ENCODE measurements at places on chromosomes 6 and 20.

- no peak for ATAC-seq
Observed at GRCh38 chr6:127115084-127115655, 3.3 kb upstream of the RSPO3 start.

GRCh38 chr6:43171707-43172103 lies 636 bp downstream of the SRF start:
- peak; percentile 1 for ATAC-seq

DNA sequence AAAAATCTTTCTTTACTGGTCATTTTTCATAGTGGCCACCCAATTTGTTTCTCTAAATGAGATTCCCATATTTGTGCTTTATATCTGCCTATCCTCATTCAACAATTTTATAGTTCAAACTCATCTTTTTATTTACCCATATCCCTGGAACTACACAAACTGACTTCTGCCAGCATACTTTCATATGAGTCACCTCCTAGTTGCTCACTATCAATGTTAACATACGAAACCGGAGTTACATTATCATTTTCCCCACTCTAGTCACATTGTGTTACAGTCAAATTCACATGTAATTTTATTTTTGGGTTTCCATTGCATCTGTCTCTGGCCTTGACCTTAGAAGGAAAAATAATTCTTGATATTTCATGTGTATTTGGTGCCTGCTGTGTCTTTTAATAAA lies 499.4 kb downstream of the MAFB start:
- ATAC-seq = no peak

GRCh38 chr6:151229401-151230276 lies 10.1 kb upstream of the AKAP12 start:
- no peak for ATAC-seq

DNA sequence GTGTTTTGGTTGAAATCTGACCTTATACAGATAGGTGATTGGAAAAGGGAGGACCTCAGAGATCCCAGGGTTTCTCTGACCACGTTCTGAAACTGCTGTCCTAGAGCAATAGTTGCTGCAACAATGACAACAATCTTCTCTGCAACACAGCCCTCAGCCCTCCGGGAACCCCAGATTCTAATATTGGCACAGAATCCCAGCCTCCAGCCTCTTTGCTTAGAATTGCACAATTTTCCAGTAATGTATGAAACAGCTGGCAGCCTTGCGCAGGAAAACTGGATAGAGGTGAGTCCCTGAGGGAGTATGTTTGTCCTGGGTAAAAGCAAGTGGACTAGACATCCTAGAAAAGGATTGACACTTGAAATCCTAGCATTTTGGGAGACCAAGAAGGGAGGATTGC lies 30.4 kb upstream of the PNRC1 start:
- ATAC-seq = no peak

- no peak for ATAC-seq
Observed at GRCh38 chr20:39849171-39849570, 839.9 kb downstream of the MAFB start.

GRCh38 chr20:25480797-25481196 lies 73.3 kb downstream of the GINS1 start:
- ATAC-seq = no peak

GRCh38 chr6:18464176-18464575 lies 77.0 kb downstream of the RNF144B start:
- no peak for ATAC-seq

- ATAC-seq = no peak
Observed at GRCh38 chr6:85016726-85017125, 252.3 kb upstream of the TBX18 start.

DNA sequence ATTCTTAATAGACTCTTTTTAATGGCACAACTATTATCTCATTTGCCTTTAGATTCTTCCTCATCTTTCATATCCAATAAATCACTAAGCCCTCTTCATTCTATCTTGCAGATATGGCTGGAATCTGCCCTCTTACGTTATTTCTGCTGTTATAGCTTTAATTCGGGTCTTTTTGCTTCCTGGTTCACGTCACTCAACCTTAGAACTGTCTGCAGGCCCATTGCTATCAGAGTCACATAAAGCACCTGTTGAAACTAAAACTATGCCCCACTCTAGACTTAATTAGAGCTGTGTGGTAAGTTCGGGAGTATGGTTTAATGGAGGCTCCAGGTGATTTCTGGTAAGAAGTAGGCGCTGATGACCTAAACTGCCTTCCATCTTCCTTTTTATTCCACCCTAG lies 988 bp downstream of the QRSL1 start:
- ATAC-seq = no peak

GRCh38 chr6:22150368-22151035 lies 146.3 kb downstream of the PRL start:
- no peak for ATAC-seq

GRCh38 chr6:32603888-32604287 lies 14.2 kb upstream of the HLA-DRB1 start:
- peak; percentile 73 for ATAC-seq

- ATAC-seq = no peak
Observed at GRCh38 chr20:12673352-12673751, 335.4 kb upstream of the SPTLC3 start.

DNA sequence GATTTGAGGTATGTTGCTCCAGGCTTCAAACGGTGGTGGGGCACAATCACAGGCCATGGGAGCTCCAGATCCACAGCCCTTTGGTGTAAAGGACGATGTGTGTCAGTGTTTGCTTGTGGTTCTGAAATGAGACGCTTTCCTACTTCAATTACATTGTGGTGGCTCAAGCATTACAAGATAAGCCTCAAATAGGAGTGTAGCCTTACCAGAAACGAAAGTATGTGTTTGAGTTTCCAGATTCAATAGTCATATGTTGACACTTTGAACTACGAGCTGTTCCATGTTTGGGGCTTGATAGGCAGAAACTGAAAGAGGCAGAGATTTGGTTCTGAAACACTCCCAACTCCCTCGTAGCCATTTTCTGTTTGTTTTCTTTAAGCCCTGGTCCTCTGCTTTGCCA lies 187.1 kb downstream of the MYLK4 start:
- ATAC-seq = peak; percentile 71

- no peak for ATAC-seq
Observed at GRCh38 chr6:151900256-151900655, 92.8 kb downstream of the ESR1 start.

GRCh38 chr6:167697316-167697715 lies 129.4 kb upstream of the AFDN start:
- no peak for ATAC-seq

DNA sequence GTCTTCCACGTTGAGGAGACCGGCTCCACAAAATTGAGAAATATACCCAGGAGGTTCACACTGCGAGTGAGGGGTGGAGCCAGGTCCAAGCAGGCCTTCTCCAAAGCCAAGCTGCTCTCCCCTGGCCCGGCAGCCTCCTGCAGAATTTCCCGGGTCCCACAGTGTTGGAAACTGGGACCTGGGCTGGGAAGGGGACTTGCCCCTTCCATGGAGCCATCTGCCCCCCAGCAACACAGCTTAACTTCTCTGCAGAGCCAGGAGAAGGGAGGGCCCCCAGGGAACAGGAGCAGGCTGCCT lies 35.4 kb downstream of the MDFI start:
- no peak for ATAC-seq

DNA sequence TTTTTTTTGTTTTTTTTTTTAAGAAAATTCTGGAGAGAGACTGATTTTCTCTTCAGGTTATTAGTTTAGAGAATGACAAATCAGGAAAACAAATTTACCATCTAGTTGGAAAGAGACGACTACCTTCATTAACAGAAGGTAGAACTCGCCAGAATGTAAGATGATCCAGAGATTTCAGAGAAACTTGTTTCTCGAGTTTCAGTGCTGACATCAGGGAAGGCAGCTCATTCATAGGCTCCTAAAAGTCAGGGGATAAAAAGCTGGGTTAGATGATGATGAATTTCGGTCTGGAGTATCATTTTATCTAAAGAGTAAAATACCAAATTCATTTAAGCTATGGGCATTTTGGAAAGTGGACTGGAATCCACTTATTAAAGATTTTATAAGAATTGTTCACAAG lies 27.9 kb downstream of the ZNF334 start:
- no peak for ATAC-seq

- ATAC-seq = no peak
Observed at GRCh38 chr6:168387426-168387825, 53.6 kb upstream of the SMOC2 start.

- no peak for ATAC-seq
Observed at GRCh38 chr6:167492100-167492449, 167.2 kb downstream of the TTLL2 start.

DNA sequence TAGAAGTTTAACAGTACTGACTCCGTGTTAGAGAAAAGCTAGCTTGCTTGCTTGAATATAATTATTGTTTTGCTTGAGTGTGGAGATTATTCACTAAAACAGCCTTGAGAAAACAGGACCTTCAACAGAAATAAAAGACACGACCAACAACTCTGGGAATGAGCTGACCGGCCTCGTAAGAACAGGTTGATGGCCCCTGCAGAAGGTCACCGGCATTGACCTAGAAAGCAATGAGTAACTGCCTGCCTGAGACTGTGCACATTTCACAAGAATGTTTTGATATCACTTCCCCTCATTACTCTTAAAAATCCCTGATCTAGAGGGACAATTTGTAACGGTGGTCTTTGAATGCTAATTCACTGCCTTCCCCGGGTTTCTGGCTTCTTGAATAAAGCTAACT lies 49.4 kb downstream of the SEL1L2 start:
- ATAC-seq = no peak

DNA sequence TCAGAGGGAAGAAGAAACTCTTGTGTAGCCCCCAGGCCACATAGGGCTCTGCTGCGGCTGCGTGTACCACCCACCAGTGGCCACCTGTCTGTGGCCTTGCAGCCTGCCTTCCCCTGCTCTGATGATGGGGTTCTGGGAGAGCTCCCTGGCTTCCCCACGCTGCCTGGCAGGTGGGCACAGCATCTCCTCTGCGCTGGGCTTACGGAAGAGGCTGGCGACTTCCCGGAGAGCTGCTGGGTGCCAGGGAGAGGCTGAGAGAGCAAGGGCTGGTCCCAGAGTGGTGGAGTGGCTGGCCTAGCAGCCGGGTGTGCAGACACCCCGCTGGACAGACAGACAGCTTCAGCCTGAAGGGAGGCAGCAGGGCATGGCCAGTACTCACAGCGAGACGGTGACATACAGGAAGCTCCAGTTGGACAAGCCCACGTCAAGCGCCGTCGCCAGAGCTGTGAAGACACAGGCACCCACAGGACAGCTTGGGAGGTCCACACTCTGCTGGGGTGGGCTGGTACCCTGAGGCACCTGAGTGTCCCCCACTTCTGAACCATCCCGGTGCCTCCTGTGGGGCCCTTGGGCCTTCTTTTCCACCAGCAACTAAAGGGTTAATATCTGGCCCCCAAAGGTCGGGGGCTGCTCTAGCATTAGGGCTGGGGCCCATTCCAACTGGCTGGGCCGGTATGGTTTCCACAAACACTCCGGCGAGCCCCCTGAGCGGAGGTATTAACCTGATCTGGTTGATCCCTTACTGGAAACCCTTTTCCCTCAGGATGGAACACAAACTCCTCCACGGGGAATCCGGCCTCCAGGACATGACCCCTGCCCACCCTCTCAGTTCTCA lies 48.1 kb upstream of the CDH22 start:
- no peak for ATAC-seq

DNA sequence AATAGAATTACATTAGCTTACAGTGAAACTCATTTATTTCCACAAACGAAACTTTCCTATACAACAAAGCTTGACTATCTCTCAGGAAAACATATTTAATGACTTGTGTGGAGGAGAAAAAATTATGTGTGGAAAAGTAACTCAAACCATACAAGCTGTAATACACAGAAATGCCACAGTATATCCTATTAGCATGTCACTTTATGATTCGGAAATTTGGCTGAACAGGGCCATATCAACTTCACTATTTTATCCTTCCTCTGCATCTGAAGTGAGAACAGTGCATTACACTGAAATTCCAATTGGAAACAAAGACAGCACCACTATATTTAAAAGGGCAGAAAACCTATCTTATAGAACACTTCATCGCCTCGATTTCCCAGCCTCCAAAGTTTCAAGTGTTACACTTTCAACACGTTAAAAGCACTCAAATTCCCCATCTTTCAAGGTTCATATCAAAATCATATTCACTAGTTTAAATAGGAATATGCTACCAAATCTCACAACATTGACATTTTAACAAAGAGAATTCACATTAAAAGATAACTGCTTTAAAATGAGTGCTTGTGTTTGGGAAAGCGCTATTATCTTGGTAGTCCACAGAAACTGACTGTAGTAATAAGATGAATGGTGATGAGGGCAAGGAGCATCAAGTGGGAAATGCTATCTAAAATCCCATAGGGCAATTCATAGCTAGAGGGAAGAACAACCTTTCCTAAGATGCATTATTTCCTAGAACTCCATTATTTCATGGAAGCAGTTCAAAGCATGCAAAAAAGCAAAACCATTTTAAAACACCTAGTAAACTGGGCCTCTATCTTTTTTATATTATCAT lies 1.8 kb downstream of the REV3L start:
- ATAC-seq = no peak

DNA sequence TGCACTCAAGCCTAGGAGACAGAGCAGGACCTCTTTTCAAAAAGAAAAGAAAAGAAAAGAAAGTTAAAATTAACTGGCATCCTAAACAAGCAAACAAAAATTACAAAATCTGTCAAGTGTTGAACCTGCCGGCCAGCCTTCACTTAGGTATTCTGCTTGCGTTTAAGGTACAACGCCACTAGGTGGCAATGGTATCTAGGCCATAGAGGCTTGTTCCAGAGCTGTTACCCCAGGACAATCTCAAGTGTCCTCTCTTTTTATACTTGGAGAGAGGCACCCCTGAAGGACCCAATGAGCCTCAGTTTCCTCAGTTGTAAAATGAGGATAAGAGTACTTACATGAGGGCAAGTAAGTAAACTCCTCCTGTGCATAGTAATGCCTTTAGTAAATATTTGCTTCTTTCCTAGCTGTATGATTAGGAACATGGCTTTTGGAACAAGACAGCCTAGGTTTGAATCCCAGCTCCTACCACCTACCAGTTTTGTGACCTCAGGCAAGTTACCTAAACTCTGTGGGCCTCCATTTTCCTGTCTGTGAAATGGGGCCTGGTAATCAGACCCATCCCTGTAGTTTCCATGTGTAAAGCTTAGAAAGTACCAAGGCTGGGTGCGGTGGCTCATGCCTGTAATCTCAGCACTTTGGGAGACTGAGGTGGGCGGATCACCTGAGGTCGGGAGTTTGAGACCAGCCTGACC lies 5.8 kb upstream of the PACSIN1 start:
- ATAC-seq = peak; percentile 71

DNA sequence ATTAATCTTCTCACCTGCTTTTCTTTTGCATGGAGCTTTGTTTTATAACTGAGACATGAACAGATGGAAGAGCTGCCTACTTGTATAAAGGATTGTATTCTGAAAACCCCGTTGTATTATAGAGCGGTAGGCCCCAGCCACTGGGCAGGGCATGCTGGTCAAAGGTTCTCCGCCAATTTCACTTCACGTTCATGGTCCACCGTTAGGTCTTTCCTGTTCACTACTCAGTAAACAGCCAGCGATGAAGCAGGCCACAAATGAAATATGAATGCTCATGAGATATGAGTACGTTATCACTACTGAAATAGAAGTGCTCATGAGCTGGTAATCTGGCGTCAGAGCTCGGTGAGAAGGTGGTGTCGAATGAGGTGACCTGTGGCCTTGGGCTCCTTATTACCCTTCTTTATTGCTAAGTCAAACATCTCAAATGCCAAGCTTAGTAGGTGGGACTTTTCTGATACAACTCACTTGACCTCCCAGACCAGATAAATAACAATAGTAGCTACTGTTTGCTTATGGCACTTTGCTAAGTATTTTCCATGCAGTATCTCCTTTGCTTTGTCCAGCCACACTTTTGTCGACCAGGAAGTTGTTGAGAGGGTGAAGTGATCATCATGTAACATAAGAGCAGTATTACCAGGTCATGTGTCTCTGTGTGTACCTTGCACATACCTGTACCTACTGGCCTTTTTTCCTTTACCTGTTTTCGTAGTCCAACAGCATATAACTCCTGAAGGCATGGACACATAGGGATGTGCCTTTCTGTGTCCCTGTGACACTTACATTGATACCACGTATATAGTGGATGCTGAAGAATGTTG lies 16.7 kb downstream of the EDN3 start:
- ATAC-seq = no peak
